Endothelial cell (in vitro differentiated cells): ENCODE measurements at places on chromosomes 13 and 19. TPM values are rescaled to one million over a fixed set of nuclear protein-coding genes. Genes with fewer than 3 reads are reported as not detected.
A peak's percentile ranks its signal among the peaks of the same experiment; 100 is the strongest.

- H3K27me3 ChIP-seq = no peaks in the 10 kb centered on the region
- no peaks in the 10 kb centered on the region for H3K36me3 ChIP-seq
- no peak overlapping the region for H3K27ac ChIP-seq
- H3K4me1 ChIP-seq = no peaks in the 10 kb centered on the region
- DNase-seq = no peak
- H3K4me3 ChIP-seq = no peak overlapping the region
Measured at GRCh38 chr19:29172302-29172701, 40.6 kb downstream of the UQCRFS1 start.

DNA sequence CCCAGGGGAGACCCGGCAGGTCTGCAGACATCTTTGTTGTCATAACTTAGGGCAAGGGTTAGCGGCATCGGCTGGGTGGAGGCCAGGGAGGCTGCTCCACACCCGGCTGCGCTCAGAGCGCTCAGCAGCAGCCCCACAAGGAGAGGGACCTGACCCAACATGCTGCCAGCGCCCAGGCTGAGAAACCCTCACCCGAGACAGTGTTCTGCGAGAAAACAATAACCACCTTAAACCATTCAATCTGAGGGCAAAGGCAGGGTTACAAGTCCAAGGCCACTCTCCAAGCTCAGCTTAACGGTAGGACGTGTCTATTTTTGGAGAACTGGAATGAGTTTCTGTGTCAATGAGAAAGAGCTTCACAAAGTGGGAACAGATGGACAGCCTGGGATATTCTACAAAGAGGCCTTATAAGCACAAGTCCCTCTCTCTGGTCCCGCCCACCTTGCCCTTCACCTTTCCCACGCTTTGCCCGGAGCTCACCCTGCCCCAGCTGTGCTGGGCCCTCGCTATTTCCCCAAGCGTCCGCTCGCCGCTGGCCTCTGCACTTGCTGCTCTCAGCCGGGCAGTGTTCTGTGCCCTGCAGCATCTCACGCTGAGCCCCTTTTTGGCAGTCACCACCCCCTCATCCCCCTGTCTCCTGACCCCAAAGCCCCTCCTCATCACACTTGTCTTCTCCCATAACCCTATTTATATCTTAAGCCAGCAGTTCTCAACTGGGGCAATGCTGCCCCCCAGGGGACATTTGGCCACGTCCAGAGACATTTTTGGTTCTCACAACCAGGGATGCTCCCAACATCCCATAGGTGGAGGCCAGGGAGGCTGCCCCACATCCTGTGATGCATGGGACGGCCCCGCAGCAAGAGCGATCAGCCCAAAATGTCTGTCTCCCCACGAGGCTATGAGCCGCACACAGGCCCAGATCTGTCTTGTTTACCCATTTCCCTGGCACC, 17.6 kb downstream of the PPP1R12C start:
- H3K4me3 ChIP-seq = peak overlapping the region; percentile 74
- peak; percentile 20 for DNase-seq
- H3K36me3 ChIP-seq = peaks cover 29% of the 10 kb centered on the region
- H3K27ac ChIP-seq = peak overlapping the region; percentile 24
- peaks cover 6% of the 10 kb centered on the region for H3K4me1 ChIP-seq

DNA sequence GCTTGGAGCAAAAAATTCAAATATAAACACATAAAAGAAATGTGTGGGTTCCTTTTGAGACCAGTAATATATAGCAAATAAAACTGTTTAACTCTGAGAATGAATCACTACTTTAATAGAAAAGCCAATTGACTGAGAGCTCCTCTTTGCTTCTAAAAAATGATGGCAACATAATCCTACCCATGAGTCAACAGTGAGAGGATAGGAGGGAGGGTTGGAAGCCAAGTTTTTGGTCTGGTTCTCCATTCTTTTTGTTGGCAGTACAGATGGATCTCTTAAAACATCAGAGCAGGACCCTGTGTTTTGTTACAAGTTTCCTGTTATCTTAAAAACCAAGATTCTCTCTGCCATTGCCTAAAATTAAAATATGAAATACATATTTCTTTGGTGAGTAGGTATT, 50.0 kb upstream of the POSTN start:
- no peak overlapping the region for H3K27ac ChIP-seq
- H3K4me1 ChIP-seq = peaks cover 24% of the 10 kb centered on the region
- H3K36me3 ChIP-seq = no peaks in the 10 kb centered on the region
- no peaks in the 10 kb centered on the region for H3K27me3 ChIP-seq

TMIGD2 gene
- total RNA-seq = not detected

- no peak overlapping the region for H3K27ac ChIP-seq
- no peaks in the 10 kb centered on the region for H3K27me3 ChIP-seq
- DNase-seq = peak; percentile 50
- no peaks in the 10 kb centered on the region for H3K36me3 ChIP-seq
- no peaks in the 10 kb centered on the region for H3K4me1 ChIP-seq
Measured at GRCh38 chr19:39671739-39672363, 16.1 kb downstream of the LGALS16 start.

DNA sequence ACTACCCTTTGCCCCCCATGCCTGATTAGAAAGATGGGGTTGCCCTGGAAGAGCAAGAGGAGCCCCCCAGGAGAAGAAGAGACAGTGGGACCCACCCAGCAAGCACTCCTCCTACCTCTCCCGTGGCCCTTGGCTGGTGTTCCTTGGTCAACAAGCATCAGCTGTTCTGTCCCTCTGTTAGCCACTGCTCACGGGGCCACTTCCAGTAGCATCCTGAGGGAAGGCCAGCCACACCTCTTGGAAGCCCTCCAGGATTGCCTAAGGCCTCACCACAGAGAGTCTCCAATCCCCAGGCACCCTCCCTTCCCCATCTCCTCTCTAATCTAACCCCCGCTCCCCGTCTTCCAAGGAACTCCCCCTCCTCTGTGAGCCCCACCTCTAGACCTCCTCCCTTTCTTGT, 15.1 kb upstream of the DPP9 start:
- H3K4me3 ChIP-seq = no peak overlapping the region
- H3K27me3 ChIP-seq = peaks cover 6% of the 10 kb centered on the region
- H3K36me3 ChIP-seq = no peaks in the 10 kb centered on the region
- no peak for DNase-seq

CRLF1 gene
- 0.74 TPM for total RNA-seq

- no peak overlapping the region for H3K27ac ChIP-seq
- peaks cover 3% of the 10 kb centered on the region for H3K27me3 ChIP-seq
- peaks cover 16% of the 10 kb centered on the region for H3K36me3 ChIP-seq
Measured at GRCh38 chr19:50300814-50301606, 28.2 kb downstream of the KCNC3 start.

DNA sequence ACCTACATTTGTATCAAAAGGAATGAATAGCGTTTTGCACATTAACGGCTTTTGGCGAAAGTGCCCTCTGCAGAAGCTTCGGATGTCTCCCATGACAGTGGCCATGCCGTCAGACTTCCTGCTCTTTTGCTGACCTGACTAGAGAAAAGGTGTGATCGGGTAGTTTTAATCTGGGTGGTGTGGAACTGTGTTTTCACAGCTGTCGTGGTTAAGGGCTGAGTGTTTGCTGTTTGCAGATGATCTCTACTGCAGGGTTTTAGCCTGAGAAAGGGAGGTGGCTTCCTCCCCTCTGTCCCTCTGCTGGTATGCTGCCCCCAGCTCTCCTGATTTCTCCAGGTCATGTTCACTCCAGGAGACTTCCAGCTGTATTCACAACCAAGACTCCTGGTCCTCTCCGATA, 22.4 kb downstream of the ZNF71 start:
- H3K4me3 ChIP-seq = peak overlapping the region; percentile 87
- H3K27me3 ChIP-seq = peaks cover 20% of the 10 kb centered on the region
- no peak for DNase-seq

DNA sequence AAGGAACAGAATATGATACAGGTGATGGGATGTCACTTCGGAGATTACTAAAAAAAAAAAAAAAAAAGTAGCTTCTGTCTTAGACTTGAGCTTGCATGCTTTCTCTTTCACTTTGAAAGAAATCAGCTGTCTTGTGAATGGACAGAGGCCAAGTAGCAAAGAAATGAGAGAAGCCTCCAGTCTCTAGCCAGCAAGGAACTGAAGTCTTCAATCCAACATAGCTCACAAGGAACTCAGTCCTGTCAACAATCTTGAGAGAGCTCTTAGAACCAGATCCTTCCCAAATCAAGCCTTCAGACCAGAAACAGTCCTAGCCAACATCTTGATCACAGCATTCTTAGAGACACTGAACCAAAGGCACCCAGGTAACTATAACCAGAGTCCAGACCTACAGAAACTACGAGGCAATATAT, 7.7 kb downstream of the N4BP2L2 start:
- H3K27ac ChIP-seq = peak overlapping the region; percentile 55
- peaks cover 2% of the 10 kb centered on the region for H3K36me3 ChIP-seq
- H3K27me3 ChIP-seq = peaks cover 2% of the 10 kb centered on the region
- no peak for DNase-seq
- no peak overlapping the region for H3K4me3 ChIP-seq

DNA sequence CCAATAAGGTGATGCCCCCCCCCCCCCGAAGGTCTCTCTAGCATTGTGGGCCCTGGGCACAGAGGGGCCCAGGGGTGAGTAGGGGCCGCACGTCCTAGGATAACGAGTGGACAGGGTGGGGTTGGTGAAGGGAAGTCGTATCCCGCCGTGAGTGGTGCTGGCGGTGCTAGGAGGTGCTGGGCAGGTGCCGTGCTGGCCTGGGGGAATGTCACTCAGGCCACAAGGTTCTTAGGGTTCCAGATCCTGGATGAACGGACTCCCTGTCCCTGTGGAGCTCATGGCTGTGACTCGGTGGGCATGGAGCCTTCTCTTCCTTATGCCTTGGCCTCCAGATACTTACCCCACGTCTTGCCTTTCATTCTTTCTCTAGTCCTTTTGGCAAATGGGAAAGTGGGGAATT, 157.4 kb upstream of the SOX1 start:
- H3K27me3 ChIP-seq = peaks cover 15% of the 10 kb centered on the region
- peaks cover 2% of the 10 kb centered on the region for H3K4me1 ChIP-seq
- no peaks in the 10 kb centered on the region for H3K36me3 ChIP-seq
- H3K27ac ChIP-seq = no peak overlapping the region
- DNase-seq = no peak
- H3K4me3 ChIP-seq = no peak overlapping the region

ZNF562 gene
- total RNA-seq = 38.2 TPM

DNA sequence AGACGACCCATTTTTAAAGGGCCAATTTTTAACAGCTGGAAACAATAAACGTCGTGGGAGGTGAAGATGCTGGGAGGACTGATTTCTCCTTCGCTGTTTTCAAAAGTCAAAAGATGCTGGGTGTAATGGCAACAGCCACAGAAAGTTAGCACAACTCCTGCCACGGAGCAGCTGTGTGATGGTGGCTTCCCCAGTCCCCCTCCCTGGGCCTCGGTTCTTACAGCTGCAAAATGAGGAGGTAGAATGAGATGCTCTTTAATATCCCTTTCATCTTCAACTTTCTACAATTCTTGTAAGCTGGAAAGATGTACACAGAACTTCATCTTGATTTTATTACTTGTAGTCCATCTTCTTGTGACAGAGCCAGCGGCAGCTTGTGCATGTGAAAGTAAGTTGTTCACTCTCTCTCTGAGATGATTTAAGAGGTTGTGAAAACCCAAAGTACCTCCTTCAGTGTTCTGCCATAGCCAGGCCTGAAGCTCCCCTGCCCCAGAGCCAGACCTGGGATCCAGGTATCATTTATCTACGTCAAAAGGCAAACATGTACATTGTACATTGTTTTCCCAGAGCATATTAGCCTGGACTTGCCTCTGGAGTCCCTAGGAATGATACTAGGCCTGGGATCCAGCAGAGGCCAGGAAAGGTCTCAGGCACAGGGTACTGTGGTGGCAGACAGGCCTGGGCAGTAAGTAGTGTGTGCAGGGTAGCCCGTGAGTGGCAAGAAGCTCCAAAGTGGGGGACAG, 3.4 kb upstream of the UBE2L5 start:
- H3K4me1 ChIP-seq = peaks cover 12% of the 10 kb centered on the region
- no peaks in the 10 kb centered on the region for H3K36me3 ChIP-seq
- no peak overlapping the region for H3K27ac ChIP-seq
- H3K4me3 ChIP-seq = no peak overlapping the region
- DNase-seq = no peak
- peaks cover 12% of the 10 kb centered on the region for H3K27me3 ChIP-seq

DNA sequence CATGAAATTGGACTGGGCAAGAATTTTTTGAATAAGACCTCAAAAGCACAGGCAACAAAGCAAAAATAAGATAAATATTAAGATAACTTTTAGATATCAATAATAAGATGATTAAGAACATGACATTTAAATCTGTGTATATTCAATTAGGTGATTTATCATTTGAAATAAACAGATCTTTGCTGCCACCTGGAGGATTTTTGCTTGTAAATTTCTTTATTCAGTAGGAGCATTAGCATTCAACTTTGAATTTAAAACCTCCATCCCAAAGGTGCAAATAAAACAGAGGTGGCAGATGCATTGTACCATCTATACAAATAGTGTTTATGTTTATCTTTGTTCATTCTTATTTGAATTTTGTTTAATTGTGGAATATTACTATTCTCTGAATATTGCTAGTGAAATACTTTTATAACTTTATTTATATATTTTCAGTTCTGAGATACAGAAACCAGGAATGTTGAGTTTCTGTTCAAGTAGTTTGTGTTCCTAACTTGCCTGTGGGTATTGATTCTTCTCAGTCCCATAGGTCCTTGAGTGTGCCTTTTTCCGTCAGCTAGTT, 20.9 kb downstream of the COG6 start:
- H3K4me3 ChIP-seq = no peak overlapping the region
- H3K36me3 ChIP-seq = peaks cover 17% of the 10 kb centered on the region
- no peak for DNase-seq
- H3K27me3 ChIP-seq = no peaks in the 10 kb centered on the region

DNA sequence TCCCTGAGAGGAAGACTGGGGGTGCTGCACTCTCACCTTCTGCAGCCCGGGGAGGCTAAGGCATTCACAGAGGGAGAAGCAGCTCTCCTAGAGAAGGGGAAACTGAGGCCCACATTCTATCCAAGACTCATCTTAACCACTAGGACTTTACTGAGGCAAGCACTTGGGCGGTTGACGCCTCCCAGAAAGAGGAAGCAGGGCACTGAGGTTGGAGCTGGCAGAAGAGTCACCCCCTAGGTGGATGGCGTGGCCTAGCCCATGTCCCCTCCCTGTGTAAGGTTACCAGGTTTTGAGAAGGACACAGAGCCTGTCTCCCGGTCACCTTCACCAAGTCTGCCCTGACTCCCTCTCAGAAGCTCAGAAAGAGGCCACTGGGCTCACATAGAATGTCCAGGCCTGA, 2.7 kb downstream of the S1PR2 start:
- H3K36me3 ChIP-seq = peaks cover 12% of the 10 kb centered on the region
- H3K27me3 ChIP-seq = peaks cover 6% of the 10 kb centered on the region
- no peak overlapping the region for H3K4me3 ChIP-seq
- DNase-seq = no peak
- peaks cover 6% of the 10 kb centered on the region for H3K4me1 ChIP-seq

GRCh38 chr19:47380559-47380958, 31.4 kb downstream of the DHX34 start:
- peaks cover 28% of the 10 kb centered on the region for H3K36me3 ChIP-seq
- no peak overlapping the region for H3K4me3 ChIP-seq
- no peak for DNase-seq
- peaks cover 3% of the 10 kb centered on the region for H3K27me3 ChIP-seq
- H3K4me1 ChIP-seq = no peaks in the 10 kb centered on the region
- no peak overlapping the region for H3K27ac ChIP-seq
